Left lung (tissue), 14 donors: ENCODE measurements at places on chromosomes 3 and 15. TPM values are rescaled to one million over a fixed set of nuclear protein-coding genes. Genes with fewer than 3 reads are reported as not detected.

PARP14 gene
- polyA plus RNA-seq = 46.1 TPM

ITGA11 gene
- polyA plus RNA-seq = 2.1 TPM

- DNase-seq = no peak
Observed at GRCh38 chr3:94225148-94225865, 162.4 kb downstream of the NSUN3 start.

GRCh38 chr15:79307251-79307650 is 3.7 kb upstream of the TMED3 start:
- DNase-seq = no peak
